ENCODE measurements at places on chromosomes 4 and X. TPM values are rescaled to one million over a fixed set of nuclear protein-coding genes. Genes with fewer than 3 reads are reported as not detected.

DNA sequence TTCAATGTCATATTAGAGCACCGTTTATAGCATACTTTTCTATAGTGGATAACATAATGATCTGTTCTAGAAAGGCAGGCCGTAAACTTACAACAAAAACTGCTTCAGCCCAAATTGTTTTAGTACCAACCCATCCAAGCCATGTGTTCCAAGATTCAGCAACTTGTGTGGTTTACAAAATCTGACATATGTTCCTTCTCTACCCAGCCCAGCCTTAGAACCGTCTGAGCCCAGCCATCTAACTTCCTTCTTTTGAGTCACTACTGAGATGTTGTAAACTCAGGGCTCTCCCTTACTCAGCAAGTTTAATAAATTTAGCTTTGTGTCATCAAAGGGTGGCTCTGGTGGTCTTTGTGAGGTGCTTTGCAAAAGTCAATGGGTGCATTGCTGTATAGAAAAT lies 32.4 kb upstream of the REPS2 start:
- DNase-seq: no peak

- no peak for DNase-seq
Observed at GRCh38 chrX:154717824-154718223, 33.1 kb downstream of the GAB3 start.

GRCh38 chr4:60655356-60655755 lies 544.8 kb upstream of the ADGRL3 start:
- no peak for DNase-seq

GRCh38 chrX:22366166-22366702 lies 93.5 kb downstream of the CBLL2 start:
- DNase-seq: no peak

DNA sequence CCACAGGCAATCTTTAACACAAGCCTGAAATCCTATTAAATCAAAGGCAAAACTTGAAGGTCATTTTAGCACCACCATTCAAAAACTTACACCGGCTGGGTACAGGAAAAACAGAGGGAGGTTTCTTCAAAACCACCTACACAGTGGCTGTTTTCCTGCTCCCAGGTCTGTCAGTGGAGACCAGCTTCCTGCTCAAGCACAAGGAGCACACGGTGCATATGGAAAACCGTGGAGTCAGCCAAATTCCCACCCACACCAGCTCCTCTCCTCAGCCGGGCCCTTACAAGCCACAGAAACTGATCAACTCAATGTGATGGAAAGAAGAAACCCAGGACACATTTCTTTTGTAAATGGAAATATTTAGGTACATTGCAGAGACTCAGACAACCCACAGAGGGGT lies 14.3 kb upstream of the FAM241A start:
- DNase-seq: no peak

The FANCB gene
- 3.2 TPM for polyA plus RNA-seq

The VCX2 gene
- polyA plus RNA-seq: not detected

Data from renal pelvis (tissue), 12 donors.